Muscle of arm (tissue), 14 donors: ENCODE measurements at places on chromosomes 1 and 21. TPM values are rescaled to one million over a fixed set of nuclear protein-coding genes. Genes with fewer than 3 reads are reported as not detected.

Gene A3GALT2
- not detected for polyA plus RNA-seq

Gene CAMSAP2
- 23.3 TPM for polyA plus RNA-seq

DNA sequence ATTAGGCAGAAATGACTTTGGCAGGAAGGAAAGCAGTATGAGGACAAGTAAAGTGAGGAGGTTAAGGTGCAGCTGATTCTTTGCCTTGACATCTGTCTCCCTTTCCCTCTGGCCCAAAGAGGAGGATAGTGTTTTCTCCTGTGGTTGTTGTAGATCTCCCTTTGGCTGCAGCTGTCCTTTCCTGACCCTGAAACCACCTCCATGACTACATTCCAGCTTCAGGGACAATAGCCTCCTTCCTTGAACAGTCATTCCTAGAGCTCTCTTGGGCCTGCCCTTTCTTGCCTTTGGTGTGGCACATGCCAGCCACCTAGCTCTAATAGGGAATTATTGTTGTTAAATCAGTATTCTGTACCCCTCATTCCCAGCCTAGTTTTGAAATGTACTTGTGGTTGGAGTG is 6.2 kb downstream of the ZMYM1 start:
- DNase-seq, result no peak

DNA sequence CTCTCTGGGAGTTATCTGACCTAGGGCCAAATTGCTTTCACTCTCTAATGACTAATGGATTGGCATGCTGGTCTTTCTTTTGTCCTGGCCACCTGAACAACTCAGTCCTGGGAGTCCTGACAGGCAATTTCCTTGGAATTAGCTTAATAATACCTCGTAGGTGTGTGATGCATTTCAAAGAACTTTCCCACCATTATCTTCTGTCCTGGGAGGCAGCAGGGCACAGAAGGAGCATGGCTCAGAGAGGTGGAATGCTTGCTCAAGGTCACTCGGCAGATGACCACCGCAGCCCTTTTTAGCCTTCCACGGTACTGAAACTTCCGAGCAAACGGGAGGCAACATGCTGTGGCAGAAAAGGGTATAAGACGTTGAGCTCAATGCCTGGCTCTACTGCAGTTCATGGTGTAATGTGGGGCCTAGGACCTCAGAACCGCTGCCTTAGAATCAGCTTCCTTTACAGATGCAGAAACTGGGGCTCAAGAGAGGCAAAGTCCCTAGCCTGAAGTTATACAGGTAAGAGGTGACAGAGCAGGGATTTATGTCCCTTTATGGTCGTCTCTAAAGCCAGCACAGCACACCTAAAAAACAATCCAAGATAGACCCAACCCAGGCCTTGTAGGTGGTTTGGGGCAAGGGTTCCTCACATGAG is 3.2 kb downstream of the ID3 start:
- no peak for DNase-seq

GRCh38 chr1:57797084-57797483 is 373.2 kb upstream of the DAB1 start:
- no peak for DNase-seq

DNA sequence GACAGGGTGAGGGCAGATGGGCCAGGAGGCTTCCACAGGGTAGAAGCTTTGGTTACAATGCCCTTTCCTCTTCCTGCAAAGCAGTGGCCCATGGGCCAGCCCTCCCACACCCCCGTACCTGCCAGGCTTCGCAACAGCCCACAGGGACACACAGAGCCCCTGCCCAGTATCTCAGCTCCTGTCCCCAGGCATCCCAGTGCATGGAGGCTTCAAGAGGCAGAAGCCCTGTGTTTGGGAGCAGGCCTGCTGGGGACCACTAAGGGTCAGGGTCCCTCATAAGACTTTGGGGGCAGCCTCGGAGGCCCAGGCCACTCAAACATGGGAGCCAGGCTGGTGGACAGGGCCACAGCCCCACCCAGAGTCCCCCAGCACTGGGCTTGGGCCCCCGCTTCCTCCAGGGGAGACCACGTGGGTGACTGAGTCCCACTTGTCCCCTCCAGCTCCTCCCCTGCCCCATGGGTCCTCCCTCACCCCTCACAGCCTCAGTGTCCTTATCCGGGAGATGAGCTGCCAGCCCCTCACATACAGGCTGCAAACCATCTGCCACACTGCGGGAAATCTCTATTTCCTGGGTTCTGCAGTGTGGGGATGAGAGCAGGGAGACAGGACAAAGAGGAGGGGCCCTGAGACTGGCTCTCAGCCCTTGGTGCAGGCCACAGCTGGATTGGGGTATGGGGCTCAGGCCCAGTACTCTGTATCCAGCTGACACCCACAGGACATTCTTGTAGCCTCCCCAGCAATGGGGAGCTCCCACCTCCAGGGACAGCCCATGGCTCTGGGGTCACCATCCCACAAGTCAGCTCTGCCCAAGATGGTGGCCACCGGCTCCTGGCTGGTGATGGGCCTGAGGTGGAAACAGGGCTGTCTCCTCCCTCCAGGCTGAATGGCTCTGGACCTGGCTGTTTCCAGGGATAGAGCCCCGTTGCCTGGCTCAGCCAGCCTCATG is 50.7 kb downstream of the WNT9A start:
- DNase-seq, result no peak

DNA sequence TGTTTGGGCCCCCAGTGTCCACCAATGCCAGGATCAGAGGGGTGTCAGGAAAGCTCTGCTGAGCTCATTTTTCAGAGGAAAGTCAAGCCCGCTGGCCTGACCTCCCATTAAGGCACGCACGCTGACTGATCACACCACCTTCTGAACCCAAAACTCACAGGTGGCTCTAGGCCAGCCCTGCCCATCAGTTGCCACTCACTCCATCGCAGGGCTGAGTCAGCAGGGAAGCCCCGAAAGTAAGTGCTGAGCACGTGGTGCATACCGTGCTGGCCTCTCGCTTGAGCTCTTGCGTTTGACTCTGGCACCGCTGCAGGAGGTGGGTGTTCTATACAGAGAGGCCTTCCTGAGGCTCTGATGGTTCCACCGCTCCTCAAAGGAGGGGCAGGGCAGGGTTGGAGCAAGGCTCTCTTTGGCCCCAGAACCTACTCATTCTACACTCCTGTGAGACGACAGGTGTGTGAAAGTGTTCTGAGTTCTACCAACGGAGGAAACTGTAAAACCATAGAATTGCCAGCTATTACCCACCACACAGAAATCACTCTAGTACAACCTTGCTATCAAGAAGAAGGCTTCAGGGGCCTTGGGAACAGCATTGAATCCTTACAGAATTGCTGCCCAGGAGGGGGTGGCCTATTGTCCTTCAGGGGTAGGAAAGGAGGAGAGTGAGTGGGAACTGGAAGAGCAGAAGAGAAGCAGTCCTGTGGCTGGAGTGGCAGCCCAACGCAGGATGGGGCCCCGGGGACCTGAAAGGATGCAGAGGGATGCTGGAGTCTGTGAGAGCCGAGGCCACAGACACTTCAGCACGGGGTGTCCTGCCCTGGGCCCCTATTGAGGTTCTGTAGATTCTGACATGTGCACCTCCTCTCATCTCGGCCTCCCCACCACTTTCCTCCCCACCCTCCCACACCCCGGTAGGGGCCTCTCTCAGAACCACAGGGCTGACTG is 214.7 kb upstream of the EDN2 start:
- DNase-seq, result no peak

GRCh38 chr1:44423591-44424537 is 18.8 kb downstream of the RNF220 start:
- no peak for DNase-seq

- no peak for DNase-seq
Observed at GRCh38 chr1:18681423-18681835, 50.8 kb downstream of the PAX7 start.

DNA sequence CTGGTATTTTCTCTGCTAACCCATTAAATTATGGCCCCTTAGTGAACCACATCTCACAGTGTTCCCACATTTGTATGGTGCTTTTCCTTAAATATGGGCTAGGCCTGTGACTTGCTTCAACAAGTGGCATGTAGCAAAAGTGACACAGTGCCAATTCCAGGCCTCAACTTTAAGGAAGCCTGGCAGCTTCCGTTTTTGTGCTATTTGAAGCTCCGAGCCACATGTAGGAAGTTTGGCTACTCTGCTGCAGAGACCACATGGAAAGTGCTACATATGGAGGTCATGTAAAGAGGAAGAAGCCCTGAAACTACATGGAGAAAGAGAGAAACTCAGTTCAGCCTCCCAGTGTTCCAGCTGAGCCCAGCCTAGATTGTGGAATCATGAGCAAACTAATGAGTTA is 28.5 kb upstream of the DR1 start:
- DNase-seq, result no peak

DNA sequence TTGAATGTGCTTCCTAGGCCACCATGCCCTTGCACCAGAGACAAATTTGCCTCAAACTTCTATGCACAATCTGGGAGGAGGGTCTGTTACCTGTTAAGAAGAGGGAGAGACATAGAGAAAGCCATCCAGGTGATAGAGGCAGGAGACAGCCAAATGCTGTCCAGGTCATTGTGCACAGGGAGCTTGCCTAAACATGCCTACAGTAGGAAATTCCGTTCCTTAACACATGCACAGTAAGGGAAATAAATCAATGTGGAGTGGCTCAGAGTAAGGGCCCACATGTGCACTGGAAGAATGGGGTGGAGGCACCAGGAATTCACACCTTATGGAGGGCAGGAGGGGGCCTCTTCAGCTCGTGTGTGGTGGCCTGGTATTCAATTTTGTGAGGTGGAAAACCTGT is 19.5 kb upstream of the CREG1 start:
- no peak for DNase-seq

DNA sequence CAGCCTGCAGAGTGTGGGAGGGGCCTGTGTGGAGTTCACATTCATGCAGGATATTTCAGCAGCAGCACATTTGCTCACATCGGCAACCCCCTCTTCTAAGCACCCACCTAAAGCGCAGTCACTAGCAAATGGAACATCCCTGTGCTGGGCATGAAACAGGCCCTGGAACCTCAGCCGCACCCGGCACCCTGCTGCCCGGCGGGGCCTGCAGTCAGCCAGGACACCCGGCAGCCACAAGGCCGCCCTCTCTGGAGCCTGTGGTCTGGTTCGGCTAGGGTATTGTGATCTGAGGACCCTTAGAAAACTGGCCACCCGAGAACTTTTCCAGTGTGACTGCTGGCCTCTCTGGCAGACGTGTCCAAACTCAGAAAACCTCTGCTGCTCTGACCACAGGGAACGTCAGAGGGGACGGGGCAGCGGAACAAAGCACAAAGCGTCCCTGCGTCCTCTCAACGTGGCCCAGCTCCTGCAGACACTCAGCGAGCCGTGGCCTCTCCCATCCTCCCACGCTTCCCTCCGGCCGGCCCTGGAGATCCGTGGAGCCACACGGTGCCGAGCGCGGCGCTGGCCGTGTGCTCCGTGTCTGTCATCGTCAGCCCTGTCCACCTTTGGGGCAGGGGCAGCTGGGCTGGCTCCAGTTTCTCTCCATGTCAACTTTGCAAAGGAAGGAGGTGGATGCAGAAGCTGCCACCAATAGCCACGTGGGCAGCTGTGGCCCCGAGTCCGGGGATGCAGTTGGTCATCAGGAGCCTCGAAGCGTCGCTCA is 175.9 kb upstream of the ARHGEF16 start:
- DNase-seq, result no peak

GRCh38 chr1:68558321-68559026 is 61.6 kb upstream of the DEPDC1 start:
- no peak for DNase-seq

DNA sequence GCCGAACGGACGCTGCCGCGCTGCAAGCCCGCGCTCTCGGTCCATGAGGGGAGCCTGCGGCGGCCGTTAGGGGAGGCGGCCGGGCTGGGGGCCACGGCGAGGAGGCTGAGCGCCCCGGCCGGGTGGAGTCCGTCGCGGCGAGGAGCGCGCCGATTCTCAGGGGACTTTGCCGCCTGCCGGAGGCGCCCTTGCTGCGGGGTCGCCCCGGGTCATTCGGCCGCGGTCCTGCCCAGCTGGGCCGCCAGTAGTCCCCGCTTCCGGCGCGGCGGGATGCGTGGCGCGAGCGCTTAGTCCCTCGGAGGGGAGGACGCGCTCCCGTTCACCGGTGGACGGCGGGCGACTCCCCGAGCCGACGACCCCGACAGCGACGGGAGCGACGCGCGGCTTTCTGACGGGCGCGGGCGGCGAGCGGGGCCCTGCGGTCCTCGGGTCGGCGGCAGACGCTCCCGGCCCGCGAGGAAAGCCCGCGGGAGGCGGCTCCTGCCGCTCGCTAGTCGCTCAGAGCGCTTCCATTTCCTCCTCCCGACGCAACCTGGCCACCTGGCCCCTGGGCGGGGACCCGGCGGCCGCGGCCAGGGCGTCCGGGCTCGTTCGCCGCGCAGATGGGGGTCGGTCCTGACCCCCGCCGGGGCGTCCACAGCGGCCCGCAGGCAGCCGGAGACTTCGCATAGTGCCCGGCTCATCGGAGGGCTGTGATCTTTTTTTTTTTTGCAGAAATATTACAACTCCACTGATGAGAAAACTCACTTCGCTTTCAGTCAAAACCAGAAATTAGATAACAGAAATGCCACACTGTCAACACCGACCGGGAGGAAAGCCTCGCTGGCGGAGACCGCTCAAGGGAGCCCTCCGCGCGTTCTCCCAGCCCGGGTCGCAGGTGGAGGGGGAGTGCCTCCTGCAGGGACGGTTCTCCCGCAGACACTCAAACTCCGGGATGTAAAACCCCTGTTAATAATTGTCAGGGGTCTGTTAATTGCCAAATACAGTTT is 641 bp upstream of the ZBTB21 start:
- no peak for DNase-seq

DNA sequence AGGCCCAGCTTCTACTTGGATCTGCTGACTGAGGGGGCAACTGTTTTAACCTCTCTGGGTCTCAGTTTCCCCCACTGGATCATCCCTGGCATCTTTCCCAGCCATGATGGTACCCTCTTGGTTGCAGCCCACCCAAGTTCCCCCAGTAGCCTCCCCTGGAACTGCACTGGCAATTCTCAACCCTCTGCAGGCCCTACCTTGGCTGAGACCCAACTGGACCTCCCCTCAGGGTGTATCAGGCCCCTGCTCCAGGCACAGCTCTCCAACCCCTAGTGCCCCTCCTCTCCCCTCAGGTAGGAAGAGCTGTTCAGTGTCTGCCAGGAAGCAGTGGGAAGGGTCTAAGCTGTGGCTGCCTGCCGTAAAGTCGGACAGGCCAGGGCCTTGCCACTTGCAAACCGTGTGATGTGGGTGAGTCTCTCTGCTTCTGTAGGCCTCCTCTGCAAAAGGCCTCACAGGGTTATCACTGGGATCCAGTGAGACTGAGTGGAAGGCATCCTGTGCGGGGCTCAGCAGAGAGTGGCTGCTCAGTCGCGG is 32.1 kb downstream of the RHBG start:
- DNase-seq, result no peak

- DNase-seq, result no peak
Observed at GRCh38 chr1:43058056-43058455, 99.4 kb upstream of the SLC2A1 start.

GRCh38 chr21:26842300-26842699 is 2.9 kb downstream of the ADAMTS1 start:
- no peak for DNase-seq

DNA sequence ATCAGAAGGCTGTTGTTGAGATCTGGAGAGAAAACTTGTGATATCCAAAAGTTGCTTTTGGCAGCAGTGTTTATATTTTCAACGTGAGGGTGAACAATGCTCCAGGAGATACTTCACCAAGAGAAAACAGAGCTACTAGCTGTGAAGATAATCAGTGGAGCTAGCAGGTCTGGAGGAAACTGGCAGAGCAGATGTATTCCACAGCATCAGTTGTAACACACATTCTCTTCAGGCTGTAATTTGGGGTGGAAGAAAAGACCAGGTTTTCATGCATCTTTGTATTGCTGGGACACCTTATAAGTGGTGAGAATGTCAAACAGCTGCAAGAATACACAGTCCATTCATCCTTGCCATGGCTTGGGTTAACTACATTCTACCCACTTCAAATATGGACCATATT is 22.0 kb downstream of the AHCYL1 start:
- DNase-seq, result no peak

- no peak for DNase-seq
Observed at GRCh38 chr21:43736224-43736883, 17.4 kb downstream of the PDXK start.
